Cardiac septum (tissue), 1 donor: ENCODE measurements at places on chromosomes 16 and 17.

DNA sequence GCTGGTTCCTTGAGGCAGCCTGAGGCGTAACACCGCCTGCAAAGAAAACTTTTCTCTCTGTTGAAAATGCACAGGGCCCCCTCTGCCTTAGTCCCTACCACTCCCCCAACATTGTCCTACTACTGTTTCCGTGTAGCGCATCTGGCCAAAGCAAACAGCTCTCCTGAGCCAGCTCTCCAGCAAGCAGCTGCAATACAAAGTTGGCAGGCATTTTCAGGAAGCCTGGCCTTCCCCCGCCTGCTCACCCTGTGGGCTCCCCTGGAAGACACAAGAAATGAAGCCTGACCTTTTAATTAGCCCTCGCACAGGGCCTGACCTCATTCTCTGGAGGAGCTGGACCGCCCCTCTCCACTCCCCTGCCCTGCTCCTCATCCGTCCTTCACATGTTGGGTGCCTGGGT lies 66.7 kb downstream of the SOX9 start:
- no peak for DNase-seq

DNA sequence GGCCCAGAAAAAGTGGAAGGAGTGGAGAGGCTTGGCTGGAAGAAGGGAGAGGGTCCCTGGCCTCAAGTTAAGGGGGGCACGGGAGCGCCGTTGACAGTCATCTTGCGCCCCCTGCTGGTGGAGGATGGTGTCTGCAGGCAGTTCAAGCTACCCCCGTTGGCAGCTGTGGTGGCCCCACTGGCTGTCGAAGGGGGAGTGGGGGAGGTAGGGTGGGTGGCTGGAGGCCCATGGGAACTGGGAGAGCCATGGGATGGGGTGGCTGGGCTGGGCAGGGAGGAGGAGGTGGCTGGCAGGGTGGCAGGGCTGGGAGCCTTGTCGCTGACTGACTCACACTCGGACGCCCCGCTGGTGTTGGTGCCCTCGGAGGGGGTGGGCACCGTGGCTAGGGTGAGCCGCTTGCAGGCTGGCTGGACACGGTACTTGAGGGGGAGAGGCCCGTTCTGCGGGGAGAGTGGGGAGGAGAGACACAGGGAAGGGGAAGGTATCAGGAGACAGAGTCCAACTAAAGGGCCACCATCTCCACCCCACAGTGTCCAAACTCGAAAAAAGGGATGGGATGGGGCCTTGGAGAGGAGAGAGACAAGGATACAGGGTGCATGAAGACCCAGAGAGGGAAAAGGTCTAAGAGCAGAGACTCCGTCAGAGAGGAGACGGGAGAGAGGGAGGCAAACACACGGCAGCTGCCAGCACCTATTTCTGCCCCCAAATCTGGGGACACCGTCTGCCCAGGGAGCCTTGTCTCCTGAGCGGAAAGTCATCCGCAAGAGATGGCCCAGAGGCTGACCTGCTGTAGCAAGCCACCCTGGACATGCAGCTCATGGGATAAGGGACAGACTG lies 5.2 kb downstream of the CISD3 start:
- peak; percentile 86 for DNase-seq

GRCh38 chr17:20012017-20012536 lies 2.9 kb downstream of the SPECC1 start:
- DNase-seq: no peak

- no peak for DNase-seq
Measured at GRCh38 chr16:79599256-79599836, 1.2 kb downstream of the MAF start.

DNA sequence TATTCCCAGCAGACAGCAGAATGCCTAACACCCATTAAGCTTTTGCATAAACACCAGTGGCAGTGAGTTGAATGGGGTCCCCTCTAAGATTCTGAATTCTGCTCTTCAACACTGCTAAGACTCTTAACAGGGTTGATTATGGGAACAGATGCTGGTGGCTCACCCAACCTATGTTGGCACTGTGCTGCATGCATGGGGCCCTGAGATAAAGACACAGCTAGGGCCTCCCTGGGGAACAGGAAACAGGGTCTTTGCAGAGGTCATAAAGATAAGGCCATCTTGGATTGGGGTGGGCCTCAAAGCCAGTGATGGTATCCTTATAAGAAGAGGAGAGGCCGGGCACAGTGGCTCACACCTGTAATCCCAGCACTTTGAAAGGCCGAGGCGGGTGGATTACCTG lies 190.8 kb downstream of the SLC39A11 start:
- DNase-seq: no peak

GRCh38 chr17:55521186-55521585 lies 9.9 kb upstream of the SMIM36 start:
- no peak for DNase-seq

DNA sequence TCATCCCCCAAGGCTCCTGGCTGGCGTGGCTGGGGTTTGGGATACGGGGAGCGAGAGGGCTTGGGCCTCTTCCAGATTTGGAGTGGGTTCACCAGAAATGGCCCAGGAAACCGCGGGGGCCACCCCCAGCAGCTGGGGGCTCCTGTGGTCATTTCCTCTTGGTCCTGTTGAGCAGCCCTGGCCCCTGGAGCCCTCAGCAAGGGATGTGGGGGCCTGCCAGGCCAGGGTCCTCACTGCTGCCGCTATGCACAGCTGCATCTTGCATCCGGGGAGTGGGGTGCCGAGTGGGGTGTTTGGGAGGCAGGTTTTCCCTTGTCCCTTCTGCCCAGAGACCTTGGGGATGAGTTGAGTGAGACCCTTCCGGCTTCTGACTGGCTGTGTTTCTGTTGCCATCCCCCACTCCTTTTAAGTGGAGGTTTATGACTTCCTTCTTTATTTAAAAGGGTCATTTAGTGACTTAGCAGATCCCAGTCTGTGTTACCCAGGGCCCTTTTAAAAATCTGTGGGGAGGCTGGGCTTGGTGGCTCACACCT lies 319.8 kb downstream of the SEC14L1 start:
- no peak for DNase-seq

- DNase-seq: no peak
Measured at GRCh38 chr17:4968486-4969046, 949 bp upstream of the SPAG7 start.

DNA sequence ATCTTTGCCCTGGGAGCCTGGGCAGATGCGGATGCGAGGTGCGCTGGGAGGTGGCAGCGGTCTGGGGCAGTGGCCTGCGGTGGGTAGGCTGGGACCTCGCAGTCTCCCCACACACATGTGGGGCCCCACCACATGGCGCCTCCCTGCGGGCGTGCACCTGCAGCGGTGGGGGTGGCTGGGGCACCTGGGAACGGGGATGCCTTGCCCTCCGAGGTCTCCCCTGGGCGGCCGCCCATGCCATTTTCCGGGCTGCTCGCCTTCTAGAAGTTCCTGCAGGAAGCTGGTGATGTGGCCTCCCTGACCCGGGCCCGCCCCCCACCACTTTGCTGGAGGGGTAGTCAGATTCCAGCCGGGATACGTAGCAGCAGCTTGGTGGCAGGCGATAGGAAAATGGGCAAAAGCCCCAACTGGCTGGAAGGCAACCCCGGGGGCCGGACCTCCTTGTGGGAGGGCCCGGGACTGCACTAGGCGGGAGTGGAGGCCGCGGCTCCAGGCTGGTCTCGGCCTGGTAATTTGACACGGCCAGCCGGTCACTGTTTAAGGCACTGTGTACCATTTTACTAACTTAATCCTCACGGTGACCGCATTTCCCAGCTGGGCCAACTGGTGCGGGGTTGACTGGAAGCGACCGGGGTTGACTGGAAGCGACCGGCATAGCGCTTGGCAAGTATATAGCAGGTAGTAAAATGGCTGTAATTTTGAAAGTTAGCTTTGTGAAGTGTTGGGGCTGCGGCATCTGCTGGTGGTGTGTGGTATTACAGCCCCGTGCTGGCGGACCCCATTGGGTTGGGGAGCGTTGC lies 38.5 kb downstream of the IGF2BP1 start:
- DNase-seq: no peak

DNA sequence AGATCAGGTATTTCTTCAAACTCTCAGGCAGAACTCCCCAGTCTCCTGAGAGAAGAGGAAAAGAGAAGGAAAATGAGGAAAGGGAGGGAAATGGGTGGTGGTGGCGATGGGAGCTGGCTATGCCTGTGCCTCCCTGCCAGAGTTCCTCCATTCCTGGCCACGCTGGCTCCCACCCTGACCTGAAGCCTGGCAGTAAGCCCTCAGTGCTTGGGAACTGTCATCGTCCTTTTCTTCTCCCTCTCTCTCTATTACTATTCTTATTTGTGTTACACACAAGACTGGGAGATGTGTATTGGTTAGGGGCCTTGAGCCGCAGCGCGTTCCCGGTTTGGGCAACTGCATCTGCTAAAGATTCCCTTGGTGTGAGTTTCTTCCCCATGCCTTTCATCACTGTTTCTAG lies 44.6 kb downstream of the GOSR1 start:
- no peak for DNase-seq

GRCh38 chr16:15671530-15672117 lies 21.6 kb downstream of the NDE1 start:
- no peak for DNase-seq

- DNase-seq: no peak
Measured at GRCh38 chr17:65079489-65079900, 23.0 kb upstream of the GNA13 start.

DNA sequence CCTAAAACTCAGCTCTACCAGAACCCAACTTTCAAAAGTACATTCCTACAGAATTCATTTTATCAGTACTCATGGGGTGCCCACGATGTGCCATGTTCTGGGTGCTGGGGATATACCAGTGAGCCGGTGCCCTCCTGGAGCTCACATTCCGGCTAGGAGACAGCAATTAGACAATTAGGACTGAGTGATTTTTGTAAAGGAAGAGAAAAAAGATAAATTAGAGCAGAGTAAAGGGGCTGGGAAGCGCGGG lies 449 bp upstream of the MRPL58 start:
- no peak for DNase-seq

GRCh38 chr17:81460856-81461460 lies 51.6 kb downstream of the ACTG1 start:
- peak; percentile 88 for DNase-seq

GRCh38 chr16:57527610-57528360 lies 8.6 kb downstream of the CCDC102A start:
- no peak for DNase-seq

DNA sequence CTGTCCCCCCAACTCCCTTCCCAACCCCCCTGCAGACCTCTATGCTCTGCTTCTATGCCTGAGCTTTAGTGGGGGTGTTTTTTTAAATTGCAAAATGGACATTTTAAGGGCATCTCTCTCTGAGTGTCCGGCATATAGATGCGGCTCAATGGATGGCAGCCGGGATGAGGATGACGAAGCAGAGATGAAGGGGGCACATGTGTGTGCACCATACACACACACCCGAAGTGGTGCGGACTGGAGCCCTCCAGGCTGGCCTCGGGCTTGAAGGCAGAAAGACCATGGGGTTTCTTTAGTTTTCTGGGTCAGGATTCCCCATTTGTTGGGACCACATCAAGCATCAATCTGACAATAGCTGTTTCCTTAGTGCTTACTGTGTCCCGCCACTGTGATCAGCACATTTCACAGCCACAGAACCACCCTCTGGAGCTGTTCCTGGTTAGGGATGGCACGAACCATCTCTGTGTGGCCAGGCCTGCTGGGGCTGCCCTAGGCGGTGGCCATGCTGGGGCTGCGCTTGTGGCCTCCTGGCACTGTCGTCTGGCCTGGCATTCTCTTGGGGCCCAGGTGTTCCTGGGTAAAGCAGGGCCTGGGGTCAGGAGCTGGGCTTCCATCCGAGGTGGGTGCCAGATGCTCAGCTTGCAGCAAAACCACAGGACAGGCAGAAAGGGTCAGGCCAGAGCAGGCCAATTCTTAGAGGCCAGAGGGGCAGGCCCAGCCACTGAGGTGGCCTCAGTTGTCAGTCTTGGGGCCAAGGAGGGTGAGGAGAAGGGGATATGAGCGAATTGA lies 49.9 kb downstream of the NT5M start:
- DNase-seq: peak; percentile 71

GRCh38 chr16:7398536-7398935 lies 65.9 kb downstream of the RBFOX1 start:
- no peak for DNase-seq

DNA sequence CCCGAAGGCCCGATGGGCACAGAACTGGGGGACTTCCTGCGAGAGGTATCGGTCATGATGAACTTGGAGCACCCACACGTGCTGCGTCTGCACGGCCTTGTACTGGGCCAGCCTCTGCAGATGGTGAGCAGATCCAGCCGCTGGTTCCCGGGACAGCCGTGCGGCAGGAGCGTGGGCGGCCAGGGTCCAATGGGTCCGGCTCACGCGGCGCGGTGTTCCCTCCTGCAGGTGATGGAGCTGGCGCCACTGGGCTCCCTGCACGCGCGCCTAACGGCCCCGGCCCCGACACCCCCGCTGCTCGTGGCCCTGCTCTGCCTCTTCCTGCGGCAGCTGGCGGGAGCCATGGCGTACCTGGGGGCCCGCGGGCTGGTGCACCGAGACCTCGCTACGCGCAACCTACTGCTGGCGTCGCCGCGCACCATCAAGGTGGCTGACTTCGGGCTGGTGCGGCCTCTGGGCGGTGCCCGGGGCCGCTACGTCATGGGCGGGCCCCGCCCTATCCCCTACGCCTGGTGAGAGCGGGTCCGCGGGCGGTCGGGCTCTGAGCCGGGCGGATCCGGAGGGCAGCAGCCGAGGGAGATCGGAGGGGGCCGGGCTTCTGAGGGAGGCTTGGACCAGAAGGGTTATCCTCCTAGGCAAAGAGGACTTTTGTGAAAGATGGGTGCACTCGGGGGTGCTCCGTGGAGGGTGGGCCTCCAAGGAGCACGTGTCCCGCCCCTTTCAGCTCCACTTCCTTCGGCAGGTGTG lies 3.0 kb downstream of the TNK1 start:
- DNase-seq: no peak

DNA sequence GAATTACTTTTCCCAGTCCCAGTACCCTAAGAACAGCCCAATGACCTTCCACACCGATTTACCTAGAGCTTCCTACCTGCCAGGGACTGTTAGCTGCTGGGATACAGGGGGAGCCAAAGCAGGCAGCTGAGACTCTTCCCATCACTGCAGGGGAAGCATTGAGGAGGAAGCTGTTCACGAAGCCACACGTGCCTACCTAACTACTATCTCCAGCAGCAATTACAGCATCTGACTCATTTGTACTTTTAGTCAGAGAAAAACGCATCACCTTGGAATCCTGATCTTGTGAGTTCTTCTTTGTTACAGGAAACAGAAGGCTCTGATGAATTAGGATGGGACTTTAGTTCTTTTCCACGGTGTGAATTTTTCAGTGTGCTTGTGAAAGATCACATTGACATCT lies 113.7 kb upstream of the DHX40 start:
- no peak for DNase-seq

GRCh38 chr16:10765772-10766171 lies 22.1 kb downstream of the NUBP1 start:
- no peak for DNase-seq
